EL (cell line): ENCODE measurements at places on chromosomes 12 and 14.

GRCh38 chr12:5220099-5220498 is 176.4 kb downstream of the KCNA5 start:
- no peak for DNase-seq

GRCh38 chr12:54980341-54980740 is 4.2 kb downstream of the TESPA1 start:
- DNase-seq, result no peak

DNA sequence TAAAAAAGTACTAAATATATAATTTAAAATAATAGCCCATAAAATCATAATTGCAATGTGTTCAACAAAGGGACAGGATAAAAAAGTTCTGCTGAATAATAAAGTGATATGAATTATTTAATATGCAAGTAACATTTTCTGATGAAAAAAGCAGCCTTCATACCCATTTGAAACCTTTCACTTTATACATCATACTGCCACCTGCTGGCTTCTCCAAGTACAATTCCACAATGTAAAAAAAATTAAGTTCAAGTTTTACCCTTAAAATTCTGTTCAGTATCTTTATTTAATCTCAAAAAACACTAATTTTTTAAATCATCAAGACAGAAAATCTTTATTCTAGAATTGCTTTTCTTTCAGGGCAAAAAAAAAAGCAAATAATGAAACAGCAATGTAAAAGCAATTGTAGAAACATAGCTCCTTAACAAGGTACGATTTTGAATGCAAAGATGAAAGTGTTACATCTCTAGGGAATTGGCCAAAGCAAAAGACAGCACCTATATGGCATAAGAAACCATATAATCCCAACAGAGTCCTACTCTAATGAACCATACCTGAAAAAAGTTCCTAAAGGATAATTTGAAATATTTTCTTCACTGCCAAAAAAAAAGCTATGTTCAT is 15.0 kb downstream of the MDM1 start:
- peak; percentile 53 for DNase-seq

DNA sequence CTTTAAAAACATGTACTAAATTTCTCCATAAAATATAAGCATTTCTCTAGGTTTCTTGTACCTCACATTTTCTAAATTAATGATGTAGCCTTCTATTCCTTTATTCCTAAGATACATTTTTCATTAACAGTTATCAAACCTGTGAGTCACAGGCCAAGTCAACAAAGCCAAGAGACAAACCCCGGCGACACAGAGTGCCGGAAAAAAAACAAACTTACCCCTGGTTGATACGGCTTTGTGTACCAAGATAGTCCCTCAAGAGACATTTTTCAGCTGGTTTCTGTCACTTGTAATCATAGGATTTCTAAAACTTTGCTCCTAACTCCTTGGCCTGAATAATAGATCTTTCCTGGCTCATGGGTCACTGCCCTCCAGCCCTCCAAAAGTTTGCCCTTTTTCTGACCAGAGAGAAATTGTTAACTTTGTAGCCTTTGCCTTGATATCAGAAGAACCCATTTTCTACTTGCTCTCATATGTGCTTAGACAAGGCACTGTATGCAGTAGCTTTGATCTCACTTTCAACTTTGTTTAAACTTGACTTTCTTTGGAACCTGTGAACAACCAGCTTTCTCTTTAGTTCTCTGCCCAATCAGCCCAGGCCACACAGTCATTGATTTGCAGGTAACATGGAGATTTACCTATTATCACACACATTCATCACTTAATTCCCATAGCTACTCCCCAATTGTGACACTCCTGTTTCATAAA is 172.2 kb downstream of the PRKD1 start:
- DNase-seq, result no peak

- DNase-seq, result no peak
Observed at GRCh38 chr12:128920468-128920867, 67.2 kb downstream of the GLT1D1 start.

GRCh38 chr12:24750263-24750662 is 198.6 kb downstream of the BCAT1 start:
- DNase-seq, result peak; percentile 11

DNA sequence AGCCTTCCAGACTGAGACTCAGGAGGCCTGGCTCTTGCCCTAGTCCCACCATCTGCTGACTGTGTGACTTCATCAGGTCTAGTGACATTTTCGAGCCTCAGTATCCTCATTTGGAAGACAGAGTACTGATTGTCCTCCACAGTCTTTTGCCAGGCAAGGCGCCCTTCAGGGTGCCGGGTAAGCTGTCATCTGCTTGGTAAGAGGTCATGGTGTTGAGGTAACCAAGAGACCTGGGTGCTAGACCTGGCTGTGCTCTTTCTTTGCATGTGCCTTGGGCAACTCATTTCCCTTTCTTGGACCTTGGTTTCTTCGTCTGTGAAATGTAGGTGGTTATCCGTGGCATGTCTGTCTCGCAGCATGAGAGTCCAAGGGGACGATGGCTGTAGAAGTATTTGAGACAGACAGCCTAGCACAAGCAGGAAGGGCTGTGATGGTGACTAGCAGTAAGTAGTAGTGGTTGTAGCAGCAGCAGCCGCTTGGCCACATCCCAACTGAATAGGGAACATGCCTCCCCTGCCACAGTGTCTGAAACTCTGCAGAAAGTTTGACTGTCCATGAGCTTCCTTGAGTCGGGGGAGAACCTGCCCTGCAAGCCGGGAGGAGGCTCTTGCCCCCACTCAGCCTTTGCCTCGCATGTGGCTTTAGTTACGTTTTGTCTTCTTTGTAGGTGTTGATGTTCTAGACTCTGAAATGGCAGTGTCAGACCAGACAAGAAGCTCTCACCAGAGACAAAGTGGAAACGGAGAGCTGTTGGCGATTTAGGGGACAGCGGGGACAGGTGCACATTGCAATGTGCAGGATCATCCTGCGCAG is 40.3 kb downstream of the EVL start:
- no peak for DNase-seq

- DNase-seq, result no peak
Observed at GRCh38 chr12:89836026-89836425, 127.4 kb upstream of the ATP2B1 start.

- DNase-seq, result peak; percentile 71
Observed at GRCh38 chr14:102993523-102993922, 63.8 kb downstream of the CDC42BPB start.

DNA sequence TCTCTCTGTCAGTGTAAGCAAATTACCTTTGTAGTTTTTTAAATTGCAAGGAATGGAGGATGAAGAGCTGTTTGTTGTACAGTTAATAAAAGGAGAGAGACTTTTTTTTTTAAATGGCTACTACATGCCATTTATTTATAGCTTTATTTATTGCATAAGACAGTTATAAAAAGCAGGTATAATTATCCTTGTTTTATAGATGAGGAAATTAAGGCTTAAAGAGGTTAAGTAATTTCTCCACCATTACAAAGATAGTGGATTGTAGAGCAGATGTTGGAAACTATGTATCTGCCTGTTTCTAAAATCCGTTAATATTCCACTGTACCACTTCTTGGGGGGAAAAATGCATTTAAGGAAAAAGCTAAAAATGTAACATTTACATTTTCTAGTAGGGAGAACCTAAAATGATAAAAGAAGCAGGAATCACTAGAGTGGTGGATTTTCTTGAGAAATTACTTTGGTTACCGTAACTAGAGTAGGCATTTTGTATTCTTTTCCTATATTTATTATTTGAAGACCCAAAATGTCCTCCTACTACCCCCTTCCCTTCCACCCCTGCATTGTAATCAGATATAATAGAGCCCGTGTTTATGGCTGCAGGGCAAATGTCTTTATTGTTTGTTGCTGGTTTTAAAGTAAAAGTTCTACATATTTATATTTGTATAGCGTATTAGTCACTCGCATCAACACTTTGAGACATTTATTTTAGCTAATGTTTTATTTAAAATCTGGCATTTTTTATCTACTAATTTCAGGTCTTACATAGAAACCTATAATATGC is 2.3 kb downstream of the SNAPC1 start:
- no peak for DNase-seq

- no peak for DNase-seq
Observed at GRCh38 chr14:53325176-53325806, 172.2 kb upstream of the DDHD1 start.

GRCh38 chr14:26856876-26857518 is 259.2 kb upstream of the NOVA1 start:
- no peak for DNase-seq

GRCh38 chr14:104879201-104879982 is 14.3 kb downstream of the CEP170B start:
- DNase-seq, result no peak

- no peak for DNase-seq
Observed at GRCh38 chr14:89444516-89445125, 27.6 kb upstream of the FOXN3 start.

GRCh38 chr12:108373111-108373510 is 34.0 kb upstream of the CMKLR1 start:
- DNase-seq, result no peak

DNA sequence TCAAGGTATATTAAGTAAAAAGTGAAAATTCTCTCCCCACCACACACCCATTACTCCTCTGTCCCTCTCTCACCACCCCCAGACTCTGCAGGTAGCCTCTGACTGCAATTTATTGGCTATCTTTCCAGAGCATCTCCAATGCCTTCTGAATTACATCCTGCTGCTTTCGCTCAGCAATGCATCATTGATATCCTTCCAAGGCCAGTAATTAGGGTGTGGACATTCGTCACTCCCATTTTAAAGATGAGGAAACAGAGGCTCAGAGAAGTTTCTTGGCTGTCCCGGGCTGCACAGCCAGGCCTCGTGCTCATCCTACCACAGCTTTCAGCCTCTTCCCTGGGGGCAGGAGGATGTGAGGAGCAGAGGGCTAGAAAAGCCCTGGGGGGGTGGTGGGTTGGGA is 23.6 kb upstream of the PGF start:
- DNase-seq, result peak; percentile 27

GRCh38 chr14:40074169-40074568 is 641.9 kb upstream of the FBXO33 start:
- DNase-seq, result no peak

DNA sequence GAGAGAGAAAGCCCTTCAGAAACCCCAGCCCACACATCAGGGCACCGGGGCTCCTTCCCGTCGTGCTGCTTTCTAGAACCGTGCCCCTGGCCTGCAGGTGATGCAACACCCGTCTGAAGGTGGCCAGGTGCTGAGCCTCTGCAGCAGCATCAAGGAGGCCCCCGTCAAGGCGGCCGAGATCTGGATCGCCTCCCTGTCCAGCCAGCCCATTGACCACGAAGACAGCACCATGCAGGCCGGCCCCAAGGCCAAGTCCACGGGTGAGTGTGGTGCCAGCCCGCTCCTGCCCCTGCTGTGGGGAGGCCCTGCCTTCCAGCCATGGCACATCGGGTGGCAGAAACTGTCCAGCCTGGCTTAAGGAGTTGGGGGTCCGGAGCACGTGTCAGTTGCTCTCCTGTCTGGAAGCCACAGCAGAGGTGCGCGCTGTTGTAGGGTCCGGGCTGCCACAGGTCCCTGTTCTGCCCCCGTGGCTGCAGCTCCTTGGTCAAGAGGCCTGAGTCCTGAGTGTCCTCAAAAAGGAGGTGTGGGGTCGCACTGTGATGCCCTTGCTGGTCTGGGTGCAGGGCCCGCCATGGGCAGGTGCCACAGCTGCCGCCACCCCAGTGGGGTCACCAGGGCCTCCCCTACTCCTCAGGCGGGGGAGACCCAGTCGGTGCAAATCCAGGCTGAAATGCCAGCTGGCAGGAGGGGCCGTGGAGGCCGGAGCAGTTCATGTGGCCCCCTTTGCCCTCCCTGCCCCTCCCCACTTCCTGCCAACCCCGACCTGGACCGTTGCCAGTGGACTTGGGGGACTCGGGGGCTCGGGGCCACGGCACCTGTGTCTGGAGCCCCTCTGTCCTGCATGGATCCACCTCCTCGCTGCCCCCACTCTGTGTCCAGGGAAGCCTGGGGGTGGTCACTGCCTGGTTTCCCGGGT is 31.0 kb upstream of the TEX22 start:
- no peak for DNase-seq

DNA sequence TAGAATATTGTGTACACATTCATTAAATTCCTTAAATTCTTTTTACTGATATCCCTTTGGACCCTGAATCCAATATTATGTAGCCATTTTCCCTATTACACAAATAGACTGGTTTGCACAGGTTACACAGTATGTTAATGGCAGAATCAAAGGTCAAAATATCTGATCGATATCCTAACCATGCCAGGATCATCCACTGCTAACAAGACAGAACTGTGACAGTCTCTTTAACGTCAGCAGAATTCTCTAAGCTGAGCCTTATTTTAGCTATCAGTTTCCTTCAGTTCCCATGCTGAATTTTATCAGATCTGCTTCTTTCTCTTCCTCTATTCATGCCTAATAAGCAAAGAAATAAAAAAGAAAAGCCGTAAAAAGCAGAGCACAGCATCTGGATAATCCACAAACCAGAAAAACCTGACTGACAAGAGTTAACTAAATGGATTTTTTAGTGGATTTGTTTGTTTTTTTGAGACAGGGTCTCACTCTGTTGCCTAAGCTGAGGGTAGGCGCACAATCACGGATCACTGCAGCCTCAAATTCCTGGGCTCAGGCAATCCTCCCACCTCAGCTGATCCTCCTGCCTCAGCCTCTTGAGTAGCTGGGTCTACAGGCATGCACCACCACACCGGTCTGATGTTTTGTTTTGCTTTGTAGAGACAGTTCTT is 130.4 kb downstream of the PAWR start:
- DNase-seq, result no peak

GRCh38 chr12:76860256-76860655 is 18.6 kb downstream of the CSRP2 start:
- DNase-seq, result no peak

GRCh38 chr14:32696325-32697091 is 242.2 kb upstream of the NPAS3 start:
- no peak for DNase-seq

- DNase-seq, result no peak
Observed at GRCh38 chr12:92055877-92056276, 89.8 kb downstream of the BTG1 start.

DNA sequence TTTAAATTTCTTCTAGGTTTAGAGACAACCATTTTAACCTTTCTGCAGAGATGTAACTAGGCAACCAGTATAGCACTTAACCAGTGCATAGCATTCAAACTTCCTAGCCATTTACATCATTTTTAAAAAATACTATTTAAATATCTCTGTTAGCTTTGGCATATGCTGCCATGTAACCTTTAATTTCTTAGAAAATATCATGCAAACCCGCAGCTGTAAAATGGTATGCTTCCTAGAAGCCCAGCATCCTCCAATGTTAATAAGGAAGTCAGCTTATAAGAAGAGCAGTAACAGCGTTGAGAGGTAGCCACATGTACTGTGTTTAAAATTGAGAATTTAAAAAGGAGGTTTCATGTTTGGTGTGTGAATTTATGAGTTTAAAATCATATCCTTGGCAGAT is 22.8 kb downstream of the GNG2 start:
- no peak for DNase-seq

DNA sequence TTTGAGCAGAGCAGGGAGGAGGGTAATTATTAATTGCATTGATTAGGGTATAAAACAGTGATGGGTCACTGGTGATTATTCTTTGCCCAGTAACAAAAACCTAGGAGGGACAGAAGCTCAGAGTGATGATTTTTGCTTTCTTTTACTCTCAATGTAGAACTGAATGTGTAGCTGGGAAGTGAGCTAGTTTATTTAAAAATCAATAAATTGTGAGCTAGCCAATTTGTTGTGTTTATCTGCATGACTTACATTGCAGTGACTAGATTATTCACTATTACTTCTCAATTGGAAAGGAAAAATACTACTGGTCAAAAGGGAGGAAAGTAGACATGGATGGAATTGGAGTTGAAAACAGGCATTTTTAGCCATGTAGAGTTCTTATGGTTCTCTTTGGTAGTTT is 107.1 kb downstream of the PLXNC1 start:
- DNase-seq, result no peak
